ENCODE measurements at places on chromosomes 7 and 10.
A peak's percentile ranks its signal among the peaks of the same experiment; 100 is the strongest.

DNA sequence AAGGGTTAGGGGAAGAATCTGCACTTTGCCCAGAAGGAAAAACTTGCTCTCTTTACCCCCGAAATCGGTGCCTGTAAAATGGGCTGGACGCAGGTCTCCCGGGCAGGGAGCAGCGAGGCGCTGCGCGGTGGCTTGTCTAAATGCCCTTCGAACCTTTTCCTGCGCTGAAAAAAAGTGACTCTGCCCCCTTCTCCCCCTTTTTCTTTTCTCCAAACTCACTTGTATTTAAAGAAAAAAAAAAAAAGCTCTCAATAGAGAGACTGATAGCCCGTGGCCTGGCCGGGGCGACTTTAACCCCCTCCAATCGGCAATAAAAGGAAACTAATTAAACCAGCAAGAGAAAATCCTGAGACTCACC, 286 bp downstream of the SP8 start:
- DNase-seq: no peak

DNA sequence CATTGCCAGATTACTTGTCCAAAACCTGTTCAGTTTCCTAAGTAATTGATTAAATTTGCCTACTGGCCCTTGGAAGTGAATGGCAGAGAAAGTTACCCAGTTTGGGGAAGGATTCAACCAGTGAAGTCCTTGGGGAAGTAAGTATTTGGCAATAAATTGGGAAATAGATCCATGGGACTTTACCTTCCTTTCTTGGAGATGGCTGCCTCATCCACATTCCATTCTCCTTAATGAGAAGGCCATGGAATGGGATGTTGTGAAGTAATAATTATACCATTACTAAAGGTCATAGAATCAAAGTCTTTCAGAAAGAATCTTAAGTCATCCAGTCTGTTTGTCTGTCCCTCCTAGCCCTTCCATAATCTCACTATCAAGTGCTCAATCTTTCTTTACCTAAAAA, 4.5 kb upstream of the COPG2 start:
- DNase-seq: no peak

GRCh38 chr7:50495746-50496145, 45.6 kb upstream of the FIGNL1 start:
- no peak for DNase-seq

GRCh38 chr7:69038915-69039314, 559.4 kb upstream of the AUTS2 start:
- no peak for DNase-seq

DNA sequence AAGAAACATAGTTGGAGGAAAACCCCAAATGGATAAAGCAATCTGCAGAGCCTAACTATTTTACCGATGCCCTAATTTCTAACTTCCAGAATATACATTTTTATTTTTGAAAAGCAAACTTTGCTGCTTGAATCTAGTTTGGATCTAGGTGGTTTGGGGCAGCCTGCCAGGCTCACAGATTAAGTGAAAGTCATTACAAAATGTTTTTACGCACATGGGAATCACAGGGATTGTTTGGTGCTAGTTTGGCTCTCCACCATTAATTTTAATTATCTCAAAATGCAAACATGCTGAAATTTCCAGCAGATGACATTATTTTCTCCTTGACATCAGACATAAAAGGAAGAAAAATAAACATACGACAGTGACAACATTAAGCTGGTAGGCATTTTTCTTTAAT, 166.7 kb upstream of the INHBA start:
- DNase-seq: no peak

DNA sequence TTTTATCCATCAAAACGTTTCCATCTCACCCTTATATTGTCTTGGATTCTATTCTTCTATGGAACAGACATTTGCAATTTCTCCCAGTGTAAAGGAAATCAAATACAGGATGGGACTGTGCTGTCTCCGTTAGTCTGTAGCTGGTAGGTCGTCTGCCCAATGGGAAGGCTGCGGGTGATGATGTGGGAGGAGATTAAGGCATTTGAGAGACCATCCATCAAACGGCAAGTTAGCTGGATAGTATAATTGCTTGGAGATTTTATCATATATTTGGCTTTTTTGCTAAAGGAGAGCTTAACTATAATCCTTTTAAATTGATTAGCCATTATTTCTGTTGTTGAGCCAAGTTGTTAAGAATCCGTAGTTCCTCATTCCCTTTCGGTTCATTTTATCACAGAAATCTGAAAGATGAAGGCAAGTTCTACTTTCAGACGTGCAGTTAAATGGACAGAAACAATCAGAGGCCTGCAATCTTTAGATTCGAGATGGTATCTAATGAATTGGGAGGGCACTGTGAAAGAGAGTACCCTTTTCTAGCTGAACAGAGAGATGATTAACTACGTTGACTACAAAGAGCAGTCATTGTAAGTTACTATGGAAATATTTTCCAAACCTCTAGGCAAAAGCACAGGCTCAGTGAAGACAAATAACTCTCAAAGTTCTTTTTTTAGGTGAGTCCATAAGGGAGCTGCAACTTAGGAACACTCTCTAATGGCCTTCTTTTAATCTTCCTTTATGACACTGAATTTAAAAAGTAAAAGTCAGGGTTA, 253.3 kb upstream of the KIAA1217 start:
- no peak for DNase-seq

DNA sequence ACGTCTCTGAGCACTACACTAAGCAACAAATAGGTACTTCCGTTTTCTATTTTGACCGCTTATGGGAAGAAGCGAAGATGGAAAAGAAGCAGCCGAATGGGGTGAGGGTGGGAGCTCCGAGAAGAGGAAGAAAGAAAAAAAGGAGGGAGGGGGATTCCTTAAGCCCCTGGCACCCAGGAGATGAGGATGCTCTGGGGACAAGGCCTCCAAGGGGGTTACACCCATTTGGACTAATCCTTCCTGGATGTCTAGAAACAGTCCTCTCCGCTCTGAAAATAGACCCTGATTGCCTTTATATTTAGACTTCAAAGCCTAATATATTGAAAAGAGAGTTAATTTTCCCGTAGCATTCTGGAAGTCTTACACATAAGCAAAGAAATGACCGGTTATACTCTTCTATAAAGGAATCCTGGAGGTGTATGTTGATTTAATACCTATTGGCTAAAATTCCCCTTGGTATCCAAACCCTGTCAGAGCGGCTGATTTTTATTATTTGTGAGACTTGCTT, 676 bp upstream of the HTR7 start:
- no peak for DNase-seq

DNA sequence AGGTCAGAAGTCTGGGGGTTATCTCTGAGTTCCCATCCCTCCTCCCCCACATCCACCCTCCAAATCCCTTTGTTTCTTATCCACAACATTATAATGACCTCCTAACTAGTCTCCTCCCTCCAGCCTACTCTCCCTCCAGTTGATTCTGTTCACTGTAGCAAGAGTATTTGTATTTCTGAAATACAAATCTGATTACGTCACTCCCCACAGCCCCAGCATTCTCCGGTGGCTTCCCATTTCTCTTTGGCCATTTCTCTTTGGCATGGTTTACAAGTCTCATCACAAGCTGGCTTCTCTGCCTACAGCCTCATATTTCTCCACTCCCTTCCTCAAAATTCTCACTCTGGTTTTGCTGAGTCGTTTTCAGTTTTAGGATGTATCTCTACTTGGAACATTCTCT, 24.6 kb upstream of the MRPS33 start:
- DNase-seq: no peak

- peak; percentile 33 for DNase-seq
These were observed 29.1 kb downstream of the NUDCD3 start for GRCh38 chr7:44461387-44461786.

DNA sequence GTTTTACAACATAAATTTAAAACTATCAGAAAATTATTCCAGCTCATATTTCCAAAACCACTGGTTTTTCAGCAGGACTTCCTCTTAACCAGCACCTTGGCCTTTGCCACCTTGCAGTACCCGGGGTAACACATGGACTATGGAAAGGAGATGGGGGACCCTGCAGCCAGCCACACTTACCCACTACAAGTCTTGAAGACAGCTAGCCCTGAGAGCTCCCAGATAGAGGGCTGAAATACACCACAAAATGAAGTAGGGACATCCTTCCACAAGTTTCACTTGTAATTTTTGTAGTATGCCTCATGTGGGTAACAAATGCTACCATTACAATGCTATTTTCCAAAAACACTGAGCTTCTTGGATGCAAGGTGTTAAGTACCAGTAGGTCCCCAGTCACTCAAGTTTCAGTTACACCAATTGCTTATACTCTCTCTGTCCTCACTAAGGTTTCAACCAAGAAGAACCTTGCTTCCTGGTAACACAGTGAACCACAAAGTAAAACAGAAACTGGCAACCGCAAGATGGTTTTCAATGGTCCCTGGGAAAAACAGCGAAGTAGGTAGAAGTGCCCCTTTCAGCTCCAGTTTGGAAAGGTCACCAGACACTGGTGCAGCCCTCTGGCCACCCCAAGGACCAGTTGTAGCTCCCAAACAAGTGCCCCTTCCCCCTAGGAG, 110.9 kb downstream of the SGMS1 start:
- peak; percentile 32 for DNase-seq

DNA sequence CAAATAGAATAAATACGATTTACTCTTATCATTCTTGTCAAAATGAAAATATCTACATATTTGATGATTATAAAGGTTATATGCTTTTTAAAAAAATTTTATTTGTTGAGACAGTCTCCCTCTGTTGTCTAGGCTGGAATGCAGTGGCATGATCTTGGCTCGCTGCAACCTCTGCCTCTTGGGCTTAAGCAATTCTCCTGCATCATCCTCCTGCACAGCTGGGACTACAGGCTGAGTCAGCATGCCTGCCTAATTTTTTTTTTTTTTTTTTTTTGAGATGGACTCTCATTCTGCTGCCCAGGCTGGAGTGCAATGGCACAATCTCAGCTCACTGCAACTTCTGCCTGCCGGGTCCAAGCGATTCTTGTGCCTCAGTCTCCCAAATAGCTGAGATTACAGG, 48.9 kb downstream of the PUS7 start:
- no peak for DNase-seq

GRCh38 chr7:142587578-142588191, 161.6 kb upstream of the PRSS1 start:
- DNase-seq: no peak

- DNase-seq: no peak
These were observed 35.4 kb upstream of the FXYD4 start for GRCh38 chr10:43336061-43336460.

GRCh38 chr10:48970046-48970445, 30.4 kb upstream of the LRRC18 start:
- no peak for DNase-seq

DNA sequence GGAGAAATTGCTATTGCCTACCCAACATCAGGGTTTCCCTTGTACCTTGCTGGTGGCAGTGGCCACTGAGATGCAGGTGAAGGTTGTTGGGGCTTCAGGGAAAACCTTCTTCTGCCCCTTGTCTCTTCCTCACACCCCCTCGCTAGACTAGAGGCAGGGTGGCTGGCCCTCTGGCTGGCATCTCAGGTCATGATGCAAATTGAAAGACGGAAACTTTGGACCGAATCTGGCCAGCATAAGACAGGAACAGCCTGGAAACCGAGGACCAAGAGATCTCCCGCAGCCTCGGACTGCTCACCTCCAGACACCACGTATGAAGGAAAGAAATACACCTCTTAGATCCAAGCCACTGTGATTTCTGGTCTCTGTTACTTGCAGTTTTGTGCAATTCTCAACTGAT, 2.9 kb downstream of the SVOPL start:
- DNase-seq: no peak

DNA sequence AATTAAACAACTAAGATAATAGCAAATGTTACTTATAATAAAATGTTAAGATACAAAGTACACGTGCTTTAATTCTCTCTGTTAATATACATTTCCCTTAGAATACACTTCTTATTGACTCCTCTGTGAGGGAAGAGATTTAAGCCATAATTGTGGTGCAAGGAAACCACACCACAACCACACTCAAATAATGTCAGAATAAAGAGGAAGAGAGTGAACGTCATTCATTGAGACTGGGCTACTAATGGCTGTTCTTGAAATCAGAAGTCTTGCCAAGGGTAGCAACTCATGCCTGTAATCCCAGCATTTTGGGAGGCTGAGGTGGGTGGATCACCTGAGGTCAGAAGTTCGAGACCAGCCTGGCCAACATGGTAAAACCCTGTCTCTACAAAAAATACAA, 10.0 kb downstream of the FAM171A1 start:
- no peak for DNase-seq

GRCh38 chr10:49092477-49092876, 22.8 kb downstream of the VSTM4 start:
- no peak for DNase-seq

DNA sequence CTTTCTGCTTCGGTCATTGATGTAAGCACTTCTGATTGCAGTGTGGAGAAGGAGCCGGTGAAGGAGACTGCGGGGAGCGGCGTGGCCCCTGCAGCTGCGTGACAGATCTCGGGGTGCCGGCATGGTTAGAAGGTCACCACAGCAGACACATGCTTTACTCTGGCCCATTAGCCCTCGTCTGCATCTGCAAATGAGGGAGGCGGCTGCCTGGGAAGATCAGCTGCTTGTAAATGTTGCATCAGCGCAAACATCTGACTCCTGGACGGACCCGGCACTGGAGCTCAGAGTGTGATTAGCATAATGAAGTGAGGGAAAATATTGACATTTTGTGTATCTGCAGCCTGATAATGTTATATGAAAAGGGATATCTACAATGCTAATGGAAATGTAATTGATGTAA, 30.5 kb upstream of the MNX1 start:
- no peak for DNase-seq

DNA sequence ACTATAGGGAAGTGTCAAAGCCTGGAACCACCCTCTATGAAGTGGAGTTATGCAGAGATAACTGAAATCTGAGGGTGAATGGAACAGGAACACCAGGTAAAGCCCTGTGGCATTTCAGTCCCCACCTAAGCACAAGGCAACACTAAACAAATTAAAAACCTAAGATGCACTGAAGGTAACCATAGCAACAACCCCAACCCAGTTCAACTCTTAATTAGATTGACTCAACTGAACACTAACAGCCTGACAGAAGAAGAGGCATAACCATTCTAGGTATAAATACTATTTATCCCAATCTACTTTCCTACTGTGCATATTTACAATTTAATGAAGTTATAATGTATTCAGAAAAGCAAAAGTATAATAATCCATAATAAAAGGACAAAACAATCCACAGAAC, 9.2 kb upstream of the GIMAP5 start:
- DNase-seq: no peak

GRCh38 chr10:27801171-27801785, 55.7 kb upstream of the MKX start:
- no peak for DNase-seq

DNA sequence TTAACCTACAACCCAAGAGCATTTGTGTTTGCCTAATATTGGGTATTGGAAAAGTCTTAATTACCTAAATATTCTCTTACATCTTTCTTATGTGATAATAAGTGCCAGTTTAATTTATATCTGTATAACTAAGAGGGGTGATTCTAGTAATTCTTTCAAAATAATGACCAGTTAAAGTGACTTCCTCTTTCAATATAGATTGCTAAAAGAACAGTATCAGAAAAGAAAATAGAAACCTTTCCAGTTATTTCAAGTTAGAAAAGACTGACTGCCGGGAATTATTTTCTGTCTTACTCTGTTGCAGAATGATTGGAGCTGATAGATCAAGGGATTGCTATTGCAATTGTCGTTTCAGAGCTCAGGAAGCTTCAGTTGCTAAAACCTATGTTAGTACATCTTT, 525.0 kb upstream of the SEMA3D start:
- no peak for DNase-seq

DNA sequence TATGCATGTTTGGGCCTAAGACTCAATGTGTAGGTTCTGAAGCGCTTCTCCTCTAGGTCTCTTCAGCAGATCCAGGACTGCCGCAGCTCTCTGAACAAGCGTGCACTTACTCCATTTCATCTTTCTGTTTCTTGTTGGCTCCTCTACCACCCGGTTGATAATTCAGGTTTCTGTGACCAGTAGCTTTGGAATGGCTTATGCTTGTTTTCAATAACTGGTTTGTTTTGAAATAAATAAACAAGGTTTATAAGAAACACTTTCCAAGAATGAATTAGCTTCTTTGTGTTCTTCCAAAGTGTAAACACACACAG, 1.5 kb downstream of the MDFIC start:
- DNase-seq: no peak
